ENCODE measurements at places on chromosomes 5 and 9.
A peak's percentile ranks its signal among the peaks of the same experiment; 100 is the strongest.

DNA sequence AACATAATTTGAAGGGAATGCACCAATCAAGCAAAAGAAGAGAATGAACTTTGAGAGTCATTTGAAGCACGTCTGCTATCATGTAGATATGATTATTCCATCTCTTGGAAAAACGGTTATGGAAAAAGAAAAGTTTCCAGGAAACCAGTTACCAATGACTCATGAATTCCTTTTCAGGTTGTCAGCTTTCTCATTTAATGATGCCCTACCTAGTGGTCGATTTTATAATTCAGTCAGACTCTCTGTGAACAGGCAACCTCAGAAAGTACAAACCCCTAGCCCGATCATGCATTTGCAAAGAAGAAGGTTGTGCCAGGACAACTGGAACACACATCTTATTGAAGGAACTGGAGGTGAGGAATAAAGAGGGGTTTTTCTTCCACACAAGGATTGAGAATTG lies 355.1 kb upstream of the GRIA1 start:
- no peak for DNase-seq

- DNase-seq: no peak
Measured at GRCh38 chr5:132074772-132075718, 1.5 kb downstream of the CSF2 start.

DNA sequence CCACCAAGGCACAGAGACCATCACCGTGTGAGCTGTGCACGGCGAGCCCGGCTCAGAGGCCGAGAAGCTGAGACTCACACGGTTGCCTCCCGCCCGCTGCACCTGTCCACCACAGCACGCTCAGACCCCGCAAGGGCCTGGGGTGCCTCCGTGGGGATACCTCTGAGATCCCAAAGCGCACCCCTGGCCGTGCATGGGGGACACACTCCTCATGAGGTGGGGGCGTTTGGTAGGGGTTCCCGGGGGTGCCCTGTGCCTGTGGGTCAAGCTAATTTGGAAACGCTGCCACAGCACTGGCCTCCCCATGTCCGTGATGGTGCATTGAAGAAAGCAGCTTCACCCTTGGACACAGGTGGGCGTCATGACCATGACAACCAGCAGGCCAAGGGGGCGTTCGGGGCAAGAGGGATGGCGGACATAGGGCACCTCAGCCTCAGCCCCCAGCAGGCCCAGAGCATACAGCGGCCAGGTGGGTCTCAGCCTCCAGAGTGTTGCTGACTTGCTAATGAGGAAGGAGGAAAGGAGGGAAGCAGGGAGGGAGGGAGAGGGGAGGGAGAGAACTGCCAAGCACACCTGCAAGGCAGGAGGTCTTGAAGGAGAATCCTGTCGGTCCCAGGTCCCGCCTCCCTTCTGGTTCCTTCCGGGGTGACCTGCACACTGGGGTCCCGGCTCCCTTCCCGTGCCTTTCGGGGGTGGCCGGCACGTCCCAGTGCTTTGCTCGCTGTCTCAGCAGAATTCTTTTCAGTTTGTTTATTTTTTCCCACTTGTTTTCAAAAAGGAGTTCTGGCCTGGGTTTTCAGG lies 34.7 kb downstream of the GLT6D1 start:
- no peak for DNase-seq

DNA sequence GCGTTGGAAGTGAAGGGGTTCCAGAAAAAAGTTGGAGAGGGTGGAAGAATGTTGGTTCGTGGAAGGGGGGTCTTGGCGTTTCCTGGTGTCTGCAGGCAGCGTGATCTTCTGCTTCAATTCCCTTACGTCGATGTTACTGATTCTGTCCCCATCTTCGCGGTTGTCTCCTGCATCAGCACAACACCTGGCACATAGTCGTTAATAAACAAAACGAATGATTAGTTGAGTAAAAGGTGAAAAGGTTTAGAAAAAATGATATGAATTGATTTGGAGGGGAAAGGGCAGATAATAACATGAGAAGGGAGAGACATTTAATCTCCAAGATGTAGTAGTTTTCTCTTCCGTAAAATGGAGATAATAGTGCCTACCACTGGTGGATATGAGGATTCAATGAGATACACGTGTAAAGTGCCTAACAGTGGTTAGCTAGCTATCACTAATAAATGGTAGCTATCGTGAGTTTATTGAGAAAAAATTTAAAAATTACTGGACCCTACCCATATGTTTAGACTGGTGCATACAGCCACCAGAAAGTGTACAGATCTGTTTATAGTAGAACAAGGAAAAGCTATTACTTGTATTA lies 556 bp downstream of the MTREX start:
- peak; percentile 56 for DNase-seq

GRCh38 chr5:39428640-39429039 lies 3.9 kb upstream of the DAB2 start:
- no peak for DNase-seq

DNA sequence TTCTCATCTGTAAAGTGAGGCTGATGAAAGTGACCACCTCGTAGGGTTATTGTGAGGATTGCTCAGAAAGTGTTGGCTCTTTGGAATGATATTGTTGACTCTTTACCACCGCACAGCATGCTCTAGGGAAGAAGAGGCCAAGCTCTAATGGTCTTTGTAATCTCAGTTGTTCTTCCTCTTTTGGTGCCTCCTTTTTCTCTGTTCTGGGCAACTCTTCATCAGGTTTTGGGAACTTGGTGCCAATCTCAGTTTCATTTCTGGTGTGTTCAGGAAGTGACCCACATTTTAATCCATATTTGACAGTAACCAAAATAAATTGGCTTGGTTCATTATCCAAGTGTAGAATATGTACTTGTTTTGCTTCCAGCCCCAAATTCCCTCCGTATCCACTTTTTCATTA lies 25.1 kb downstream of the ARHGAP26 start:
- DNase-seq: peak; percentile 51

GRCh38 chr9:93003552-93004407 lies 54.7 kb upstream of the SUSD3 start:
- peak; percentile 77 for DNase-seq
